ENCODE measurements at places on chromosomes 5 and 9.
A peak's percentile ranks its signal among the peaks of the same experiment; 100 is the strongest.

DNA sequence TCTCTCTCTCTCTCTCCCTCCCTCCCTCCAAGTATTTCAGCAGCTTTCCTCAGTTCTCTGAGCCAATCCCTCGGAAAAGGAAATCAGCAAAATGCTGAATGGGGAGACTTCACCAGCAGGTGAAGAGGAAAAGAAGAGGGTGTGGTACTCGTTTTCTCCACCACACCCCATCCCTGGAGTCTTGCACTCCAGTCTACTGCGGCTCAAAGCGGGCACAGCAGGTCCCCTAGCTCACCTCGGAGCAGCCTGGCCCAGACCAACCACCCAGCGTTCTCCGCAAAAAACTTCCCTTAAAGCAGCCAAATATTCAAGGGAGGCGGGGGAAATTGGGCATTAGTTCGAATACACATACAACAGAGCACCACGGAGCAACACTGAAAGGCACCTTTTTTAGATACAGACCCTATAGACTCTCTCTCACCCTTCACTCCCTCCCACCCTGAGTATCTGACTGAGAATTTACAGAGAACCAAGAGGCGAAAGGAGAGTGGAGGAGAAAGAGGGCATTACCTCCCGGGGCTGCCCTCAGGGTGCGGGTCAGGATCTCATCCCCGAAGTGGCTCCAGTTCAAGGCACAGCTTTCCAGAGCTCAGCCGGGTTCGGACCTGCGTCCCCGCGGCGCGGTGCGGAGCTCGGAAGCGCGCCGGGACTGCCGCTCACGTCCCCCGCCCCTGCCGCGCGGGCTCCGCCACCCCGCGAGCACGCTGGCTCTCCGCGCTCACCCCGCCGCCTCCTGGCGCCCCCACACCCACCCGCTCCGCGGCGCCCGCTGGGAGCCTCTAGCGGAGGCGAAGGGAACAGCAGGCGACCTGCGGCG, 1638.5 kb upstream of the C9orf72 start:
- DNase-seq: no peak

GRCh38 chr9:135256581-135257354, 169.3 kb downstream of the OLFM1 start:
- no peak for DNase-seq

GRCh38 chr5:167877114-167877722, 414.2 kb upstream of the WWC1 start:
- no peak for DNase-seq

DNA sequence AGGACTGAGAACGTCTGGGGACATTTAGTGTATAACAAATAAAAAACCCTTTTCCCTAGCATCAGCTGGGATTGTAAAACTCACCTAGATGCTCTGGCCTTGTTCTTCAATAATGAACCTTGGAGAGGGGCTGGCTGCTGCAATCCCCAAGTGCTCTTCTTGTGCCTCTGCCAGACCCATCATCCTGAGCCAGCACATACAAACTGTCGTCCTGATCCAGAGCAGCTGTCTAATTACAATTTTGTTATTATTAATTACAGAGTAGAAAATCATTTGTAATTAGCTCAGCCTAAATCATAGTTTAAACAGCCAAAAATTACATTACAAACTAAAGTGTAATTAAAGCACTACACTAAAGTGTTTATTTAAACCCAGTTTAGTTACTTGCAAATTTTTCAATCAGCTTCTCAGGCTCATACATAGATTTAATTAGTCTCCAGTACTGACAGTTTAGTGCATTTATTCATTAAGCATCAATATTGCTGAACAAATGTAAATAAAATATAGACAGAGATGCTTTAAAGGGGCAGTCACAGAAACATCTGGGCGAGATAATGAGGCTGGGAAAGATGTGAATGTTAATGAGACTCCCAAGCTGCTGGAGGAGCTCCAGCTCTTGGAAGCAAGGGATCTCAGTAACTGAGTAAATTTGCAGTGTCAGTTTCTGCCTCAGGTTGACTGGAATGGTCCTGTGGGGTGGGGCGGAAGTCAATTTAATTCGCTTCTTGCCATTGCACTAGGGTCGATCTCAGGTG, 632.3 kb upstream of the TLE4 start:
- DNase-seq: no peak

DNA sequence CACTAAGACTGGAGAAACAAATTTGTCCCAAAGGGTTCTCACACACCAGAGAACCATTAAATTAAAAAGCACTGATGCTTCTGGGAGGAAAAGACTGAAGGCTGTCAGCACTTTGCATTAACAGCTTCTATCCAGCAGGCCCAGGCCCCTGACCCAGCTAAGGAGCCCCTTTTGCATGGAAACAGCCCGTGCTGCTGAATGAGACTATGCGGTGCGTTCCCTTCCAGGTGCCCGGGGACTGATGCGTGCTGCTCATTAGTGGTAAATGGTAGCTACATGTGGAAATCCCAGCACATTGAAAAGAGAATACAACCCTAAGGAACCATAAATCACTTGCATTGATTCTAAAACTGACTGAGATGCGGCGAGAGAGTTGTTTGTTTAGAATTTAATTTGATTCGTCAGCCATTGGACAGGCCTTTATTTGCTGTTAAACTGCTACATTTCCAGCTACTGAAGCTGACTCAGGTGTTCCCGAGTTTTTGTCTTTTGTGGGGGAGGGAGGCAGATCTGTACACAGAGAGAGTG, 351.0 kb upstream of the SLC24A2 start:
- no peak for DNase-seq

GRCh38 chr9:68933434-68934328, 80.2 kb downstream of the PRKACG start:
- no peak for DNase-seq

GRCh38 chr5:158639881-158640592, 459.7 kb downstream of the EBF1 start:
- DNase-seq: no peak

- no peak for DNase-seq
Measured at GRCh38 chr5:42719034-42719433, 37.6 kb upstream of the CCDC152 start.

DNA sequence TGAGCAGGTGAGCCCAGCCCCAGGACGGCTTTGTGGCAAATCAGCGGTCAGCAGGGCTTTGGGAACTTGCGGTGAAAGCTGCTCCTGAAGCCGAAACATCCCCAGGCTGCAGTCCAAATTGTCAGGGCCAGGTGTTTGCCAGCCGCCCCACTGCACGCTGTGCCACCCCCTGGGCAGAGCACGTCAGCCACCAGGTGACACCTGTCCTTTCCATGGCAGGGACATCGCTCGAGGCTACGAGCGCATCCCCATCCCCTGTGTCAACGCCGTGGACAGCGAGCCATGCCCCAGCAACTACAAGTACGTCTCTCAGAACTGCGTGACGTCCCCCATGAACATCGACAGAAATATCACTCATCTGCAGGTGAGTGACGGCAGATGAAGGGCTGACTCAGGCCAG, 64.4 kb upstream of the CACNA1B start:
- no peak for DNase-seq

- DNase-seq: no peak
Measured at GRCh38 chr9:74528207-74528606, 31.1 kb downstream of the RORB start.

DNA sequence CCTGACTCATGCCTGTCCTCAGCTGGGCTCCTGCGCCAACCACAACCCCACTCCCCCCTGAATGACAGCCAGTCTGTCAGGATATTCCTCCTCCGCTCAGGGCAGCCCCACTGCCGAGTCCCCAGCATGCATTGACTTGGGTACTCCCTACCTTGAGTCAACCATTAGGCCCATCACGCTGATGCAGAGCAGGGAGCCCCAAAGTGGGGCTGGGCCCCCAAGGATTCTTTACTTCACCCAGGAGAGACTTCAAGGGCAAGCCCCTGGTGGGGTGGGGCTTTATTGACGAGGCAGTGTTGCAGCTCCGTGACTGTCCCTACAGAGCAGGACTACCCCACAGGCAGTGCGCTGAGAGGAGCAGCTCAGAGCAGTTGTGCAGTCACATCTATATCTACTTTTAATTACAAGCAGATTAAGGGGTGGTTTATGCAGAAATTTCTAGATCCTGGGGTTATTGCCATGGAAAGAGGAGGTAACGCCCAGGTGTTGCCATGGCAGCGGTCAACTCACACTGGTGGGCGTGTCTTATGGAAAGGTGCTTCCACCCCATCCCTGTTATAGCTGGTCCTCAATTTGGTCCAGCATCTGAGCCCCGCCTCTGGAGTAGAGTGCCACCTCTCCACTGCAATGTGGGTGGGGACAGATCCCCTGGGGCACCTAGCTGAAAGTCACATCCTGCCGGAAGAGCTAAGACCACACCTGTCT, 32.1 kb upstream of the FCN1 start:
- no peak for DNase-seq

DNA sequence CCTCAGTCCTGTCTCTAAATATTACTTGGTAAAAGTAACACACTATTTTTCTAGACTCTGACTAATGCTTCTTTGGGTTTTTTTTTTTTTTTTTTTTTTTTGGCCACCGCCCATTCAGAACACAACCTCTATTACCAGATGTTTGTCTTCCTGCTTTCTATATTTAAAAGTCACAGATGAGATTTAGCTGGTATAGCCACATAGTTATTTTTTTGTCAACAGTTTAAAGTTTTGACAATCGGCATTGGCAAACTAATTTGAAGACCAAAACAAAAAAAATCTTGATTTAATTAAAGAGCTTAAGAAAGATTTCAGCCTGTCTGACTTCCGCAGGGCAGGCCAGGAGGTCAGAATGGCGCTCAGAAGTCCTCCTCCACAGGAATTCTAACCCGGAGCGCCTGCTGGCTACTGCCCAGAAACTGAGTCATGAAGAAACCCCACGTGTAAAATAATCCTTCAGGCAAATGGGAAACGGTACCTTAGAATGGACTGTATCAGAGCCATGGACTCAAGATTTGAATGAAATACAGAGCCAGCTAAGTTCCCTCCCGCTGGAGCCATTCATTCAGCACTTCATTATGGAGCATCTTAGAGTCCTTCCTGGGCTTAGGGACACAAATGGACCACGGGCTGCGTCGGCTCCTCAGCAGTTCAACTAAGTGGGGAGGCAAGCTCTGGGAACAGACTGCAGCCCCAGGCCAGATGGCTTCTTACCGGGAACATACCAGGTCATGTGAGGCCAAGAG, 55.6 kb downstream of the PTPDC1 start:
- peak; percentile 96 for DNase-seq

DNA sequence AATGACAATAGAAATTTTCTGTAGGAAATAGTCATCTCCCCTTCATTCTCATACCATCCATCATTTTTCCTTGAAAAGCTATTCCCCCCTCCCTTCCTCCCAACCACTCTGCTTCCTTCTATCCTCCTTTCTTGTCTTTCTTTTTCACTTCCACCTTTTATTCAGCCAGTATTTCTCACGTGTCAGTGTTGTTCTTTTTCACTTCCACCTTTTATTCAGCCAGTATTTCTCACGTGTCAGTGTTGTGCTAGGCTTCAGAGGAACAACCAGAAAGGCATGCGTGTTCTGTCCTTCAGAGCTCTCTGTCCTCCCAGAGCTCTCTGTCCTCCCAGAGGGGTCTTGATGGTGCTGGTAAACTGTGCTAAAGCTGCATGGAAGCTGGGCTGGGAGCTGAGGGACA, 419.6 kb downstream of the GADD45G start:
- no peak for DNase-seq

- no peak for DNase-seq
Measured at GRCh38 chr9:17863213-17863883, 284.5 kb downstream of the SH3GL2 start.

DNA sequence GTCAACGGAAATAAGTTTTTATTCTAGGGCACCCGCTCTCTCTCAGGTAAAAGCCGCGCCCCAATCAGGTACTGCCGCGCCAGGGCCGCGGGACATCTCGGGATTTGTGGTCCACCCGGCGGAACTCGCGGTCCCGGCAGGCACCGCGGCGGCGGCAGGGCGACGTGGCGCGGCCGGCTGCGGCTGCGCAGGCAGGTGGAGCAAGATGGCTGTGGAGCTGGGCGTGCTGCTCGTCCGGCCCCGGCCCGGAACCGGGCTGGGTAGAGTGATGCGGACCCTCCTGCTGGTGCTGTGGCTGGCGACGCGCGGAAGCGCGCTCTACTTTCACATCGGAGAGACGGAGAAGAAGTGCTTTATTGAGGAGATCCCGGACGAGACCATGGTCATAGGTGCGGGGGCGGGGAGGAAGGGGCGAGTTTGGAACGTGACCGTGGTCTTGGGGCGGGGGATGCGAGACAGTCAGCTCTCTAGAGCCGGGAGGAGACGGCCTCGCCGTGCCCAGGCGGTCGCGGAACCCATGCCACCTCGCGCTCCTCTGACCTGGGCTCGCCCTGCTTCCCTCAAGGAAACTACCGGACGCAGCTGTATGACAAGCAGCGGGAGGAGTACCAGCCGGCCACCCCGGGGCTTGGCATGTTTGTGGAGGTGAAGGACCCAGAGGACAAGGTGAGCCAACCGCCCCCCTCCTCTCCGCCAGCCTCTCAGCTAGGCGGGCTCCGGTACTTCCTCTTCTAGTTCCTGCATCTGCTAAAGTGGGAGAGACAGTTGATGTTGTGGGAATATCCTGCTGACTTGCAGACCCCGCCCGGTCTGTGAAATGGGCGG, at the start of gene TMED9:
TMED9 (plus strand) TSS at position 194 of the 825 bp plus-strand sequence; CDS start at position 206, 12 bp downstream.
- peak; percentile 75 for DNase-seq

DNA sequence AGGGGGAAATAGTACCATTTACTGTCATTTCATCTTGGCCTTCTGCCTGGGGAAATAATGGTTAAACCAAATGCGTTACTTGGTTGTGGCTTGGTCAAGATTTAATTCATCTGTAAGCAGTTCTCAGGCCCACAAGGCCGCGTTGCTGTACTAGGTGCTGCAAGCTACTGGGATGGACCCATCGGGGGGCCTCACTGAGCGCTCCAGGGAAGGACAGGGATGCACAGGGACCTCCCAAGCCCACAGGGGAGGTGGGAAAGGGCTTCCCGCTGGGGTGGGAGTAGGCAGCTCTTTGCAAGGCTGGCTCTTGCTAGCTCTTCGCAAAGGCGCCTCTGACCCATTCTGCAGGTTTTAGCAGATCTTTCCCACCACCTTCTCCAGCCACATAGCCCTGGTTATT, 8.0 kb downstream of the GFPT2 start:
- DNase-seq: no peak

DNA sequence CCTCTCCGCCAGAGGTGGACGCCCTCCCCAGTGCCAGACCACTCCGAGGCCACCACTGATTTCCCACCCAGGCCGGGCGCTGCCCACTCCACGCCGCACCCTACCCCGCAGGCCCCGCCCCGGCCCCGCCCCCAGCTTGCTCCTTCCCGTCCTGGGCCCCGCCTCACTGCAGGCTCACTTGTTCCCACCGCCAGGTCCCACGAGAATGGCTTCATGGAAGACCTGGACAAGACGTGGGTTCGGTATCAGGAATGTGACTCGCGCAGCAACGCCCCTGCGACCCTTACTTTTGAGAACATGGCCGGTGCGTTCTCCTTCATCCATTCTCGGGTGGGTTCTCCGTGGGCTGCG, 6.5 kb downstream of the LRRC26 start:
- no peak for DNase-seq

DNA sequence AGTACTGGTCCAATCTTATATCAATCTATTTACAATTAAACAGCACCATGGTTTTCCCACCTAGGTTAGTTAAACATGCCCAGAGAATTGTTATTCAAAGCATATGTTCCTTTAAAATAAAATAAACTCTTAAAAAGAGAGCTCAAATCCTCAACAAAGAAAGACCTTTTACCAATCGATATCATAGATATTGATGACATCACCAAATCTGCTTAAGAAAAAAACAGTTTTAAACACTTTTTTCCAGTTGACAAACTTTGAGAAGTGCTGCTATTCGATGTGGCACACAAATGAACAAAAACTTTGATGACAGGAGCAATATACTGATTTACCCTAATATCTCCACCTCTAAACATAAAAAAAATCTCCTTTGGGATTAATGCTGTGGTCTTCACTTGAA, 15.7 kb downstream of the EFCAB9 start:
- no peak for DNase-seq

GRCh38 chr5:94891972-94892371, 273.5 kb downstream of the SLF1 start:
- no peak for DNase-seq

- no peak for DNase-seq
Measured at GRCh38 chr5:20575571-20575970, 587.6 kb upstream of the CDH18 start.
